ENCODE measurements at places on chromosomes 5 and 9.

GRCh38 chr5:50501491-50502228, 60.6 kb upstream of the EMB start:
- DNase-seq = no peak

DNA sequence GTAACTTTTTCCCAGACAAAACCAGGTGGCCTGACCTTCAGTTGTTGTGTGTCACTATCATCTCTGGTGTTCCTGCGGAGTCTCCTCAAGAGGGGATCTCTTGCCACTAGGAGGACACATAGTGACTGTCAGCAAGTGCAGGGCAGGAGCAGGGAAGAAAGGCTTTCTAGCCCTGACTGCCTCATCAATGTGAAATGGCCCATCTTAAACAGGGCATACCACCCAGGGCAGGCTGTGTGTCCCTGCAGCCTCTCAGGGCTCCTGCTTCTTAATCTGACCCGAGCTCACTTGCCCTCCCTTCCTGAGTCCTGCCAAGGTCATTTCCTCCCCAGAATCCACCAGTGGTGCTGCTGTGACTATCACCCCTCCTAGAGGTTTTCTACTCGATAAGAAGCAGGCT, 57.4 kb upstream of the SIMC1 start:
- DNase-seq = no peak

DNA sequence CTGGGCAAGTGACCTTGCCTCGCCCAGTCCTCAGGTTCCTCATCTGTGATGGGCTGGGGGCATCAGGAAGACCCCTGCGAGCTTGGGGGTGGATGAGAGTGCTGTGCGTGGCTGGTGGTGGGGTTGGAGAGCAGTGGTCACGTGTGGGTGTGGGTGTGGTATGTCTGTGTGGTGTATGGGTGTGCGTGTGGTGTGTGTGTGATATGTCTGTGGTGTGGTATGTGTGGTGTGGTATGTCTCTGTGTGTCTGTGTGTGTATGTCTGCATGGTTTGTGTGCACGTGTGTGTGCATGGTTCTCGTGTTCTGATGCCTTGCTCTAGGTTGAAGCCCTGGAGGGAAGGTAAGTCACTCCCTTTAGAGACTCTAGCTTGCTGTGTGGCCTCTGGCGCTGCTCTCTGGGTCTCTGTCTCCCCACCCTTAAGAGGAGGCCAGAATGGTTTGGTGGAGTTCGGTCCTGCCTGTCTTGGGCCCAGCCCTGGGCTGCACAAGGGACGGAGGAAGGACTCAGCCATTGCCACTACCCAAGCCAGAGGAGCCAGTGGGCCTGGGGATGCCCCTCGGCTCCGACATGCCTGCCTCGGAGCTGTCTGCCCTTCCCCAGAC, 87.0 kb downstream of the RXRA start:
- DNase-seq = no peak

- DNase-seq = no peak
Measured at GRCh38 chr5:147375151-147375550, 134.7 kb downstream of the DPYSL3 start.

DNA sequence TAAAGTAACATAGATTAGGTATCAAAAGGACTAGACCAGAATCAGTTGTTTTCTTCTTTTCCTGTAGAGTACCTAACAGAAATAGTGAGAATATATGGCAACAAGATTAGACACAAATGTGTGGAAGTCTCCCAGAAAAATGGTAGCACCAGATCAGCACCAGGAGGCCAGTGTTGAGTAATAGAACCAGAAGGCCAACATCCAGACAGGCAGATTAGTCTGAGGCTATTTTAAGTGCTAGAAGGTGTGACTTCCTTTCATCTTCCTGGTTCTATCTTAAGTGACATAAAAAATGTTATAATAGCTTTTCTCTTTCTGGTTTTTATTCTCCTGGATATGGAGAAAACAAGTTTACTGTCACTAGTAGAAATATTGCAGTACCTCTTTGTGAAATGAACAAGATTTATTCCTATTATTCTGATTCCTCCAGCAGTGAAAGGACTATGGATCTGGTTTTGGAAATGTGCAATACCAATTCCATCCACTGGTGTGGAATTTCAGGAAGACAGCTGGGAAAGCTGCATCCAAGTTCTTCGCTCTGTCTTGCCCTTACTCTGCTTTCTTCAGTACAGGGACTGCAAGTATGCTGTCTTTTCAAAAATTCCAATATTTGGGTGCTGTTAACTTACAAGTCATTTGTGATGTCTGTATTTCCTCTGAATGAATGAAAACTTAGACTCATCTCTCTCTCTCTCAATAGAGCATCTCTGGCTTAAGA, 39.1 kb downstream of the SHLD3 start:
- no peak for DNase-seq

DNA sequence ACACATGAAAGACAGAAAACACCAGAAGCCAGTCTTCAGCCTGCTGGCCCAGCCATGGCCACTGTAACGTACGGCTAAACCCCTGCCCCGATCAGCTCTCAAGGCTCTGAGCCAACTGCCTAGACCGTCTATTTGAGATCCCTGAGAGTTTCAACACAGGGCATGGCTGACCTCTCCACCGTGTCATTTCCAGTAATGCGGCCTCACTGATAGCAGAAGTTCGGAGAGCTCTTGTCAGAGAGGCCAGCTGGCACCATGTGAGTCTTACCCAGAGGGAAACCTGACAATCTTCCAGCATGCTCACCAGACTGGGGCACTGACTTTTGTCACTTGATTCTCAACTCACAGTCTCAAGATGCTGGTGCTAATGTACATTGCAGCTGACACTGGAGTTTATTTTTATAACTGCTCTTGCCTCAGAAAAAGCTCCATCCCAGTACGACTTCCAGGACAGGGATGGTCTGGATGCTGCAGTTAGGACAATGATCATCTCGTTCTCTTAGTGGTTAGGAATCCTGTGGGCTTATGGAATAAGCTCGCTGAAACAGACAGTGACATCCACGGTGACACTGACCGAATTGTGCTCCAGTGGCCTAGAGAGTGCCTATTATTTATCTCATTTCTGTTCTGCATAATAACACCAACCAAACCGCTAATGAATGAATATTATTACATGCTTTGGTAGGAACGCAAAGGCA, 372.7 kb downstream of the ICE1 start:
- no peak for DNase-seq

DNA sequence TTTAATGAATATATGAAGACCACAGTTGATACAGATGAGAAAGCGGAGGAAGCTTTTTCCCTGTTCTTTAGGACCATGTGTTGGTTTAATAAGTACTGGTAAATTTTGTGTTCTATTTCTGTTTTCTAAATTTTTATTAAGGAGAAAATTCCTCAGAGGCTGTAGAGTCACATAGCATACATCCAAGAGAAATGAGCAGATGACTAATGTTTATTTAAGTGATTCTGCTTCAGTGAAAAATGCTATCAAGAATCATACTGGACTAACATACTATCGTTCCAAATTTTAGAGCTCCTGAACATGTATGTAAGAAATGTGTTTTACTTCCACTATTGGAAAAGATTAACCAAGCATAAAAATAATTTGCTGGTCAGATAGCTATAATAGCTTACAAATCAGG, 115.0 kb downstream of the KIAA1958 start:
- no peak for DNase-seq

DNA sequence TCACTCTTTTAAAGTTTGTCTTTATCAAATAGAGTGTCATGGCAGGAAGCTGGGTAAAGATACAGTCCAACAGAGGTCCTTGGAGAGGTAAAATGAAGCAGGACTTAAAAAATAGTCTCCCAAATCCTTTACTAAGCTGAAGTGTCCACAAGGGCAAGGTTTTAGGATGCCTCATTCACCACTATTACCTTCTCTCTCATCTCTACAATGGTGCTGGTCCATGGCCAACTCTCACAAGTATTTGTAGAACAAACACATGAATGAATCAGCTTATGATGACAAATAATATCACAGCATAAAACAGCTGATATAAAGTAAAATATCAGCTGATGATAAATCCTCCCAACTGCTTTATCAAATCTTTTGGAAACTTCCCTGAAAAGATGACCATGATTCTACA, 162.3 kb upstream of the ZNF462 start:
- no peak for DNase-seq

DNA sequence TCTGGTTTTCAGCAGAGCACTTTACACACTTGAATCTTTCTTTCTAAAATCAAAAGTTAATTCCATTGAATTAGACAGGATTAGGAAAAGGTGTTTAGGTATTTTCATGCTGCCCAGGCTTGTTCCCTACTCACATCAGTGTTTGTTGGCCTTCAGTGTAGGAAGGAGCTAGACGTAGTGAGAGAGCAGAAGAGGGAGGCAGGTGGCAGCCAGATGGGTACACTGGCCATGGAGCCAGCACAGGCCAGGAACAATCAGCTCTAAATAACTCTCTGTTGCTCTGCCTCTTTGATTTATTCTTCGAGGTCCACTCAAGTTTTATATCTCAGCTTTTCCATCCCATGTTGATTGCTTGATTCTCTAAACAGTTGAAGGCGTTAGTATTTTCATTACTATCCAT, 529.6 kb downstream of the PSAT1 start:
- no peak for DNase-seq

DNA sequence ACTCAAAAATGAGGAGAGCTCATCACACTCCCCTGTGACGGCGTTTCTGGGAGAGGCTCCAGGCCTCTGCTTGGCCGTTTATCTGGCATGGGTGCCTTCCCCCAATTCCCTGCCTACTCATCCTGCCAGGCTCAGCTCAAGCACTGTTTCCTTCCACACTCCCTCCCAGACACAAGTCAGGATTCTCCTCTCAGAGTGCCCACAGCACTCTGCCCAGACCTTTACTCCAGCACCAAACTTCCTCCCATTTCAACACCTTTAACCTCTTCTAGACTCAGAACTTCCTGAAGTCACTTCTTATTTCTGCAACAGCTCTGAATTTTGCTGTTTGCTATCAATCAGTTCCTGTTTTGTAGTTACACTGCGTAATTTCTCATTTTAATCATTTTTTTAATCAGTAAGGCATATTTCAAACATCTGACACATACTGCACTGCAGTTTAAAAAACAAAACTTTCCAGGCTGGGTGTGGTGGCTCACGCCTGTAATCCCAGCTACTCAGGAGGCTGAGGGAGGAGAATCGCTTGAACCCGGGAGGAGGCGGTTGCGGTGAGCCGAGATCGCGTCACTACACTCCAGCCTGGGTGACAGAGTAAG, 16.0 kb downstream of the TRMO start:
- peak; percentile 53 for DNase-seq

DNA sequence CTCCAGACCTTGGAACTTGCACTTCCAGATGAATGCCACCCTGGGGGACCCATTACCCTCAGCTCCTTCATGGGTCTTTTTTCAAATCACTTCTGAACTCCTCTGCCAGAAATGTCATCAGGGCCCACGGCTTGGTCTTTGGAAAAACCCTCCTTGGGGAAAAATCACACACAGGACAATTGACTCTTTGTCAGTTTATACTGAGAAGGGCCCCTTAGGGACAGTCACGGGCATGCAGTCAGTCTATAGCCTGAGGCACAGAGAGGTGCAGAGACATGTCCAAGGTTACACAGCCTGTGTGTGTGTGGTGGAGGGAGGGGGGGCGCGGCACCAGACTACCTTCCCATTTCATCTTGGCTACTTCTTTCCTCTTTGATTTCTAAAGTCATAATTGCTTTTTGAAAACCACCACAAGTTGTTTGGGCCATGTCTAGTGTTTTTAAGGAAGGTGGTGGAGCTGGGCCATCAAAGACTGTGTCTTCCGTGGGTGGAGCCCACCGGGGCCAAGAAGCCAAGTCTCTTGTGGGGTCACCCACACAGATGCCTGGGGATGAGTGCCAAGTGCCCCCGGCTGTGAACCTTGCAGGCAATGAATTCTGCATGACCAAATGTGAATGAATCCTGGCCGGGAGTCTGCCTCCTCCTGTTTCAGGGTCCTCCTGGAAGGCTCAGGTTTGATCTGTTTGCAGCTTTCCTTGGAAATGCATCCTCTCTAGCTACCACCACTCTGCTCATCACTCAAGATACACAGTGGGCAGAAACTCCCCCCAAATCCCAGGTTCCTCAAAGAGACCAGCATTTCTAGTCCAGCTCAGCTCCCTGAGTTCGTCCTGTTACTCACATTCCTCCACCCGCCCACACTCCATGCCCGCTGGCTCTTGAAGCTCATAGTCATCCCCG, 200.1 kb upstream of the TBC1D2 start:
- no peak for DNase-seq

GRCh38 chr9:118364266-118365106, 660.3 kb downstream of the TLR4 start:
- no peak for DNase-seq

GRCh38 chr5:153707626-153708025, 217.2 kb downstream of the GRIA1 start:
- no peak for DNase-seq

DNA sequence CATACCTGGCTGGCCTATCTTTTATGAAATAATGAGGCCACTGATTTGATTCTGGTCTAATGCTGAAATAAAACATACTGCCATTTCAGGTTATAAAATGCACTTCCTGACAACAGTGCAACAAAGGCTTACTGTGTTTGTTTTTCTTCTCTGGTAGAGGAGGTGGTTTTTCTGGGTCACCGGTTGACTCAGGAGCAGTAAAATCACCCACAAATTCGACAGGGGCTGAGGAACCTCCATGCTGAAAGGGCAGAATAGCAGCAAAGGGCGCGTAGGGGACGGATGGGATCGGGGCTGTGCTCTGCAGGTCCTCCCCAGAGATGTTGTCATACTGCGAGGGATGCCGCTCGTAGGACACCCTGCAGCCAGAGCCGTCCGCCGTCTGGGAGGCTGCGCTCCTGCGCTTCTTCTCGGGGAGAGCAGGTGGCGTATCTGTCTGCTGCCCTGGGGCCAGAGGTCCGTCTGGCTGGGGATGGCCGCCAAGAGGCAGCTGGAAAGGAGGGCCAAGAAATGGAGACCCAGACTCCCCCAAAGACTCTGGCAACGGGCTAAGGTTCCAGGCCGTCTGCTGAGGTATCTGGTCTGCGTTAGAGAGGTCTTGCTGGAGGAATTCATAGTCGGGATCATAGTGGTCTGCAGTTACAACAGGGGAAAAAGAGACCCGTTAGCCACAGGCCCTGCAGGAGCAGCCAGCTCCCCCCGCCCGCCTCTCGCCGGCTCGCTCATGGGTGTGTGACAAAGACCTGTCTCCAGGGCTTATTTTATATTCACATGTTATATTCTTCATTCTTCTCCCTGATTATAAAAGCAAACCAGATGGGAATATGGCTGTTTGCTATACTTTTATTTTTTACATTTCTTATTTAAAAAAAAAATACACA, 80.7 kb downstream of the PRRT1B start:
- no peak for DNase-seq

DNA sequence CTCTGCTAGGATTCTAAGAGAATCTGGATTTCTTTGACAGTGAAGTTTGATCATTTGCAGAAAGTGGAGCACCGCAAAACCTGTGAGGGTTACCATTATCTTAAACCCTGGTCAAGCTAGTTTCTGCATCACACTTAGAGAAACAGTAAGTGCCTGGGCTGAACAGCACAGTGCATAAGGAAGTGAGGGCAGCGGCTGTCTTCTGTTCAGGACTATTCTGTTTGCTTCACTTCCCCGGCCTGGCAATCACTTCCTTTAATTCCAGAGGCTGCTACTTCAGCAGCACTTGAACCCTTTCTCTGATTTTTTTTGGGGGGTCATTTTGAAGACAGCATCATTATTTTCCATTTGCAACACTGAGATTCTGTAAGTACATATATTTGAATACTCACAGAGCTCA, 32.0 kb downstream of the SEMA6A start:
- DNase-seq = no peak
